Substantia nigra (tissue), 51 donors: ENCODE measurements at places on chromosomes 7 and 10.

DNA sequence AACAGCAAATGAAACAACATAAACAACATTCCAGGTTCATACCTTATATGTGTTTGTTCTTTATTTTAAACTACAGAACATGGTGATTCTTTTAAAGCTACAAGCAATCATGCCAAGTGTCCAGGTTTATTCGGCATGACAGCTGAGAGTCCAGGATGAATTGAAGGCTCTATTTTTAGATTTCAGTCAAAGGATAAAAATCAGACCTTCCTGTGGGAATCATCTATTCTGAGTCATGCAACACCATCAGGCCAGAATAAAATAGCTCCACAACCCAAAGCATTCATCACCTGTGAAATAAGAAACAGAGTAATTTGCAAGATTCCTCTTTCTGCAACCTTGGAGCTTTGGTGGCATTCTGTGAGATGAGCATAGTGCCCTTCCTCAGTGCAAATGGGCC is 292.4 kb upstream of the MYO3A start:
- no peak for DNase-seq

DNA sequence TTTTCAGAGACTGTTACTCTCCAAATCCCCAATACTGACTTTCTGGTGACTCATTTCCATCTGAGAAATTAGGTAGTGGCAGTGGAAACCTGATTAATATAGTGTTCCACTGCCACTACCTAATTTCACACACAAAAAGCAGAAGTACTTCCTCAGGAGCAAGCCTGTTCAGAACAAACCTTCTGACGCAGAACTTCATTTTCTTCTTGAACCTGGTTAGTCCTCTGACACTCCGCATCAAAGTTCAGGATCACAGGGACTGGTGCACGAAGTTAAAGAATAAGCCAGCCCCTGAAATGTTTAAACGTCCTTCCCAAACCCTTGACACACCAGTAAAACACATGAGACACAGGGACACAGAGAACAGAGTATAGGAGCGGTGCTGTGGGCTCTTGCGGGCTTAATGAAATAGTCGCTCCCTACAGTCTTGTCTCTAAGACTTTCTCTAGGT is 4.4 kb downstream of the WDR91 start:
- no peak for DNase-seq

GRCh38 chr7:17492437-17492836 is 194.0 kb downstream of the AHR start:
- DNase-seq = no peak

GRCh38 chr7:100443096-100443840 is 7.0 kb upstream of the PPP1R35 start:
- no peak for DNase-seq

DNA sequence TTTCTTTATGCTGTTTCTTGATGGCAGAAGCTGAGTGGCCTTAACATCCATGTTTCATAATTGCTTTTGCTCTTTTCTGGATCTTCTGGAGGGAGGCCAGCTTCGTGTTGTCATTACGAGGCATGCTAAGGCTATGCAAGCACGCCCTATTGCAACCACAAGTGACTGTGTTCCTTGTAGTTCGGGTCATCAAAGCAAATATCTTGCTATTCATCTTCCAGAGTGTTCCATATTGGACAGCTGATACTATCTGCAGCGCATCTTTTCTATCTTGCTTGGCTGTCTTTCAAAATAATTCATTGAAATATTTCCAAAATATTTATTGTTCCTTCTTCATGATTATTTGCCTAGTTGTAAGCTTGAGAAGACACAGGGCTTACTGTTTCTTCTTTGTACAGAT is 5.0 kb downstream of the EPHB6 start:
- DNase-seq = no peak

DNA sequence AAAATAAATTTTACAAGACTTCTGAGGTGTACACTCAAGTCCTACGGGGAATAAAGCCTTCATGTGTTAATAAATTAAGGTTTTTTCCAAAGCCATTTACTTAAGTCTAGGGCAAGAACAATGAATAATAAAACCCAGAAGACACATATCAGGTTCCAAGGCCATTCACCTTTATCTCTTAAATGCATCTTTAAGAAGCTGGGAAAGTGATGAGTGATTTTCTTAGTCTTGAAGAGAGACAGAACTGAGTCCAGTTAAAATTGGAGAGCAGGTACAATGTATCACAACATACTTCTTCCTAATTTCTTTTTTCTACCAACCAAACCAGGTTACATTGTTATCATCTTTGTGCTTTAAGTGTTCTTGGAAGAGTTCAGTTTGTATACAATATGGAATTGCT is 189.5 kb downstream of the RAPGEF5 start:
- no peak for DNase-seq

DNA sequence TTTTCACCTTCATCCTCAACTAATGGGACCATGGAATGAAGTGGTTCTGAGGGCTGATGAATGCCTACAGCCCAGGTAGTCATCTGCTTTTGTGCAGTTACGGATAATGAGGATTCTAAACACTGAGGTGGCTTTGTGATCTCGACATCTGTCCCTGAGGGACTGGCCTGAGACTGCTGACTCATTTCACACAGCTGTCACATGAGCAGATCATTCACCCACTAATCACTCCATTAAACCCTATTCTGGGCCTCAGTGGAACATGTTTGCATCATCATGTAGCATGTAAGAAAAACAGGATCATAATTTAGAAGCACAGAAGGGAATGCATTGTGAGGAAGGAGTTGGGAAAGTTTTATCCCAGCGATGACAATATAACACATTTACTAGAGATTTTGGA is 79.4 kb upstream of the FEZF1 start:
- DNase-seq = no peak

GRCh38 chr10:122847782-122848604 is 2.3 kb upstream of the CUZD1 start:
- DNase-seq = no peak

DNA sequence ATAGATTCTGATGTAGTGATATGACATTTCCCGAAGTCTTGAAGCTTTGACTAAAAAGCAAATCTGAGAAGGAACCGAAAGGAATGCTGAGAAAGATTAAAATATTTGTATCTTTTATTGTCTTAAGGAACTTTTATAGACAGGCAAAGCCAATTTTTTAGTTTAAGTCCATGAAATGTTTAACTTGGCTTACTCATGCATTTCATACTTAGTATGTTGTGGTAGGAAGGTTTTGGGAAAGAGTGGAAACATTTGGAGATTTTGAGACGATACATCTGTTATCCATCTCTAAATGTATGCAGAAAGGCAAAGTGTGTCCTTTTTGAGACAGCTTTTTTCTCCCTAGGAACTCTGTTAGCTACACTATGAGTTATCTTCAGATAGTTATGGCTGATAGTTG is 10.1 kb downstream of the TBC1D12 start:
- DNase-seq = no peak

GRCh38 chr10:78533098-78533497 is 499.4 kb downstream of the RPS24 start:
- no peak for DNase-seq

GRCh38 chr7:68185631-68186456 is 1189.2 kb downstream of the TYW1 start:
- DNase-seq = no peak

DNA sequence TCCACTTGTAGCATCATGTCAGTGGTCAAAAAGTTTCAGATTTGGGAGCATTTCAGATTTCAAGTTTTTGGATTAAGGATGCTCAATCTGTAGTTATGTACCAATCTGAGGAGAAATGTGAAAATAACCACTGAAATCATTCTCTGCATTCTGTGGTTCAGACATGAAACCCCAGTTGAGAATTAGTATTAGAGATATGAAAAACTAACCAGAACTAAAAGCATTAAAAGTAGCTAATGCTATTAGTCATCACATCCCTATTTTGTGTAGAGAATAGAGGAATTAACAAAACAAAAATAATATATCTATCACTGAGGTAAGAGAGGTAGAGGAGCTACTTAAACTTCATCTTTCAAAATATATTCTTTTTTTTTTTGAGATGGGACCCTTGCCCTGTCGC is 28.0 kb downstream of the MICU1 start:
- no peak for DNase-seq

DNA sequence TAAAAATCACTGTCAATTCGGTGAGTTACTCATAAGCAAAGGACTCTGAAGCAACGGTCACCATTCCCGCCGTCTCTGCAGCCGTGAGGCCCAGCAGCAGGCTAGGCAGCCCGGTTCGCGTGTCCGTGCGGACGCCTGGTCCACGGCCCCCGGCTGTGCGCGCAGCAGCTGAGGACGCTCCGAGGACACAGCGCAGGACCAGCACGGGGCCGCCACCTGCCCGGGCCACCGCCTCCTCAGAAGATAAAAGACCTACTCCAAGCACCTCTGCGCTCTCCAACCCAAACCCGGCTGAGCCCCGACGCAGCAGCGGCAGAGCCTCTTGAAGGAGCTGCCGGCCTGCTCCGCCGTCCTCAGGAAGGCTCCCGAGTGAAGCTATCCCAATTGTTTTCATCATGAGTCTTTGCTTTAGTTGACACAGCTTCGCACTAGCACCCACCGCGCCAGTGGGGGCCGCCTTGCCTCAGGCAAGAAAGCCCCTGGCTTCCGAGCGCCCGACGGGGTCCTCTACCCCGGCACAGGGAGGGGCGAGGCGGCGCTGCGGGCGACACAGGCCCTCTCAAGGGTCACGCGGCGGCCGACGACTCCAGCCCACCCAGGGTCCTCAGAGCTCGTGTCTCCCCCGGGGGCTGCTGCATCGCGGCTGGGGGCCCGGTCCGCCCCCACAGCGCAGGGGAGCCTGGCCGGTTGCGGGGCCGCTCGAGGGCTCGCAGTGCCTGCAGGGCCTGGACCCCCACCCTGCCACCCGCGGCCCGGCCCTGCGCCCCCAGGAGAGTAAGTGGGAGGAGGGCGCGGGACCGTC is 16.9 kb upstream of the GPR146 start:
- no peak for DNase-seq

GRCh38 chr7:149304006-149304405 is 42.0 kb downstream of the ZNF783 start:
- no peak for DNase-seq
